ENCODE measurements at places on chromosomes 7 and 10.

GRCh38 chr10:114084215-114084614, 40.5 kb downstream of the ADRB1 start:
- DNase-seq: no peak

DNA sequence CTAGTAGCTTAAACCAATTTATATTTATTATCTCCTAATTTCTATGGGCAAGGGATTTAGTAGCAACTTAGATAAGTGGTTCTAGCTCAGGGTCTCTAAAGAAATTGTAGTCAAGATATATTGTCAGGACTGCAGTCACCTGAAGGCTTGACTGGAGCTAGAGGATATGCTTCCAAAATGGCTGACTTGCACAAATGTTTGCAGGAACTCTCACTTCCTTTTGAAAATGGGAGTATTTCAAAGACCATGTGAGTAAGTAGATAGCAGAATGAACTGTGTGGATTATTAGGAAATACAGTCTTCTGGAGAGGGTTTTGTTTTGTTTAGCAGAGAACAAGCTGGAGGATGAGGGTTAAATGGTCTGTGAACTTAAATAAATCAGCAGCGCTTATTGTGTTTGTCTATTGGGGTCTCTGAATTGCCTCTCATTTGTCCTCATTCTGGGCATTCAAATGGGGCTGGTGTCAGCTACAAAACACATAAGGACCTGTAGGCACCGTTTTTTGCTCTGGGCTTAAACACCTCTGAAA, 524.6 kb downstream of the LRMDA start:
- DNase-seq: no peak

GRCh38 chr10:3025026-3025683, 42.2 kb upstream of the PFKP start:
- no peak for DNase-seq

DNA sequence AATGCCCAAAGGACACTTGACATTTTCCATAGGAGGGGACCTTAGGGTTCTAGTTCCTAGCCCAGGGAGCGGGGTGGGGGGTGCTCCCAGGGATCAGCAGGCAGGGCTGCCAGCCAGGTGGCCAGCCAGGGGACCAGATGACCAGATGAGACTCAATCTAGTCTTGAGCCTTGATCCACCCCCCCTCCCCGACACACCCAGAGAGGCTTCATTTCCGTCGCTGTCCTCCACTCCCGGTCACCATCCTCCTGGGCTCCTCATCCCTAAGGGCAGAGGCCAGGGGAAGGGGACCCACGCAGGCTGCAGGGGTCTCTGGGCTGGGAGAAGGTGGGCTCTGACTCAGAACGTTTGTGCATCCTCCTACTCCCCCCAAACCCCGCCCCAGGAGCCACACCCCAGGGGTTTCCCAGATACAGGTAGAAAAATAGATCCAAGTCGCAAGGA, 1.0 kb downstream of the STX1A start:
- DNase-seq: no peak

GRCh38 chr7:18680576-18680975, 185.0 kb downstream of the HDAC9 start:
- no peak for DNase-seq

DNA sequence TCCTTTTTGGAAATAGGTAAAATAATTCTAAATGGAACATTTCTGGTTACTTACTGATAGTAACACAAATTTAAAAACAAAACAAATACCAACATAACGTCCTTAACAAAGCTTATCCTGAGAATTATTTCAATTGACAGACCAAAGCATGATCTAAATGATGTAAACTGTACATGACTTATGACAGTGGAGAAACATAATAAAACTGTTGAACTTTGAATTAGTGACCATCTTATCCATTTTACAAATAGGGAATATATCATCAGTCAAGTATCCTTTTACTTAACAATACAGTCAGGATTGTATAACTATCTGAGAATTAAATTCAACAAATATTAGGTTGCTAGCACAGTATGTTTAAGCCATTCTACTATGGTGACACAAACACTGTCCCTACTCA, 2.4 kb downstream of the IPMK start:
- DNase-seq: no peak

DNA sequence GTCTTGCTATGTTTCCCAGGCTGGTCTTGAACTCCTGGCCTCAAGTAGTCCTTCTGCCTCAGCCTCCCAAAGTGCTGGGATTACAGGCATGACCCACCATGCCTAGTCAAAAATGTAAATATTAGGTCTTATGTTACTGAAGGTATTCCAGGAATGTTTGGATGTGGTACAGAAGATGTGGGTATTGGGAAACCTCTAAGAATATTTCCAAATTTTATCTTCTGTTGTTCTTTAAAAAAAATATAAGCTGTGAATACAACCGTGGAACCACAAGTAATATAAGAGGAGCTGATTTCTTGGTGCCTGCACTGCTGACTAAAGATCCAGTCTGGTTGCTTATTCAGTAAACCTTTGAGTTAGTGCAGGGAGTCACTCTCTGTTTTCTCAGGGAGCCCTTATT, 178.3 kb downstream of the AUTS2 start:
- peak; percentile 78 for DNase-seq

GRCh38 chr7:124449896-124450295, 315.7 kb downstream of the GPR37 start:
- DNase-seq: no peak

DNA sequence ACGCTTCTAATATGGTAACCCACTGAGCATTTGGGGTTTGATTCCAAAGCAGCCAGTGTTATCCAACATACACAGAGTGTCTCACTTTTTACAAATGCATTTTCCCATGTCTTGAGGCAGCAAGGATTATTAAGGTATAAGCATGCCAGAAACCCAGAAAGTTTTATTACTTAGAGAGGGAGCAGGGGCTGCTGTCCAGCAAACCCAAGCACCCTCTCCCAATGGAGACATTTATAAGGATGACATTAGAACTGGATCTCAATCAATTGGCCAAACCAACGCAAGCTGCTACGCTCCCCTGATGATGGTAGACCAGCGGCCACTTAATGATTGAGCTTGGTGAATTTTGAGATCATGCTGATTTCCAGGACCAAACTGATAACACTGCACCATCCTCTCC, 176.3 kb downstream of the FANK1 start:
- no peak for DNase-seq

DNA sequence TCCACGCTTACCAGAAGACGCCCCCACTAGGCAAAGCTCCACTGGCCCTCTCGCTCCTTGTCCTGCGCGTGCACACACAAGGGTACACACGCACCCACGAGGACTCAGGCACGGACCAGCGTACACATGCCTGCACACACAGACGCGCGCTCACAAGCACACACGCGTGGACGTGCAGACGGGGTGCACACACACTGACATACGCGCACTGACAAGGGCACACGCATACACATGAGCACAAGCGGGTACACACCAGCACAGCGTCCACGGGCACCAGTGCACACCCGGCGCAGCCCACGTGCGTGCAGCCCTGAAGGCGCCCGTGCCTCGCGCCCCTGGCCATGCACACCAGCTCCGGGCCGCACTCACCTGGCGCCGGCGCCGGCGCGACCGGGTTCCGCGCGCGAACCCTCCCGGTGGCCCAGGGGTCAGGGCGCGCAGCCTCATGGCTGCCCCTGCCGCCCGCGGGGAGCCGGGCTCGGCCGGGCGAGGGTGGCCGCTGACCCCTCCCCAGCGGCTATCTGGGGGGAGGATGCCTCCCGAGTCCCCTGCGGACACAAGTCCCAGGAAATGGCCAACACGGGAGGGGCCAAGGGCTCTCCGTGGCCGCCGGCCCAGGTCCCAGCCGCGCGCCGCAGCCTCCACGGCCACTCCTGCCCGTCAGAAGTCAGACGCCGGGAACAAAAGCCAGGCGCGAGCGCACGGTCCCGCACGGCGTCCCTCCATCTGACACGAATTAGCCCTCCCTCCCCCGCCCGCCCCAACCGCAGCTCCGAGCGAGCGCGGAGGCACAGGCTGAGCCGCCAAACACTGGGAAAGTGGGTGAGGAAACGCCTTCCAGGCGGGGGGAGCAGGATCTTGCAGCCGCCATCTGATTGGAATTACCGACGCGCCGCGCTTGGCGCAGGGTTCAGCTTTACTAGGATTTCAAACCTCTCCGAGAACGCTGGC, 45.0 kb downstream of the TNS3 start:
- peak; percentile 91 for DNase-seq

DNA sequence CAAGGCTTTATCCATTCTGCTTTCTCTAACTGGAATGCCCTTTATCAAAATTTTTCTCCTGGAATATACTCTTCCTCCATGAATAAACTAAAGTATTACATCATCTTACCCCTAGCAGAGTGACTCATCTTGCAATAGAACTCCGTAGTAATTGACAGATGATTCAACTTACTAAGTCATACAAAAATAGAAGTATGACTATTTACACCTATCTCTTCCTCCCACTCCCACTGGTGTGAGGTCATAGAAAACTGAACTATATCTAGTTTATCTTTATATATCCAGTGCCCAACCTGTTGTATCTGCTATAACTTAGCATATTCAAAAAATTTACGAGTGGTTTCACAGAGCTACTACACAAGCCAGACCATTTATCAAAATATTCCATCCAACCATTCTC, 26.1 kb downstream of the ABCB1 start:
- peak; percentile 62 for DNase-seq

GRCh38 chr7:30906515-30907240, 5.0 kb upstream of the AQP1 start:
- peak; percentile 77 for DNase-seq
